A172 (cell line): ENCODE measurements at places on chromosomes 6 and 20. TPM values are rescaled to one million over a fixed set of nuclear protein-coding genes. Genes with fewer than 3 reads are reported as not detected.

DNA sequence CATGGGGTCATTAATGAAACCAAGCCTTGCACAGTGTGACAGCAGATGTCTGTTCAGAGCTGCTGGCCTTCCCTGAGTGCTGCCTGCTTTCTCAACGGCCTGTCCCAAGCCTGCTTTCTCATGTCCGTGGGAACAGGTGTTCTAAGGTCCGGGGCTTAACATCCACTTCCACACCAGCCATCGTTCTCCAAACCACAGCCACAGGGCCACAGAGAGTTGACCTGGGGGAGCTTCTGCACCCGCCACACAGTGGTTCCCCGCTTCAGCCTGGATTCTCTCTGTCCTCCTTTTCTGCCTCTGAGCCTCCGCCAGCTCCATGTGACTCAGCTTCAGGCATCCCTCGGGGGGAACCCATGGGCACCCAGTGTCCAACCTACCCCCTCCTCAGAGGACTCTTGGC, 26.9 kb upstream of the PPP1R3G start:
- no peak for DNase-seq

GRCh38 chr20:50728981-50729874, 2.2 kb upstream of the PARD6B start:
- no peak for DNase-seq

- DNase-seq, result no peak
Measured at GRCh38 chr6:145209272-145209671, 526.0 kb downstream of the EPM2A start.

- no peak for DNase-seq
Measured at GRCh38 chr20:33438481-33438880, 5.1 kb downstream of the SNTA1 start.

- DNase-seq, result no peak
Measured at GRCh38 chr6:151199991-151200390, 39.8 kb upstream of the AKAP12 start.

RBL1 gene
- 14.7 and 17.1 TPM in 2 replicates for total RNA-seq

CPXM1 gene
- total RNA-seq, result not detected in 2 replicates

ROS1 gene
- 0.31 and 0.47 TPM in 2 replicates for total RNA-seq
